Fibroblast of skin of right quadriceps (primary cell): ENCODE measurements at places on chromosomes 6 and 20.

DNA sequence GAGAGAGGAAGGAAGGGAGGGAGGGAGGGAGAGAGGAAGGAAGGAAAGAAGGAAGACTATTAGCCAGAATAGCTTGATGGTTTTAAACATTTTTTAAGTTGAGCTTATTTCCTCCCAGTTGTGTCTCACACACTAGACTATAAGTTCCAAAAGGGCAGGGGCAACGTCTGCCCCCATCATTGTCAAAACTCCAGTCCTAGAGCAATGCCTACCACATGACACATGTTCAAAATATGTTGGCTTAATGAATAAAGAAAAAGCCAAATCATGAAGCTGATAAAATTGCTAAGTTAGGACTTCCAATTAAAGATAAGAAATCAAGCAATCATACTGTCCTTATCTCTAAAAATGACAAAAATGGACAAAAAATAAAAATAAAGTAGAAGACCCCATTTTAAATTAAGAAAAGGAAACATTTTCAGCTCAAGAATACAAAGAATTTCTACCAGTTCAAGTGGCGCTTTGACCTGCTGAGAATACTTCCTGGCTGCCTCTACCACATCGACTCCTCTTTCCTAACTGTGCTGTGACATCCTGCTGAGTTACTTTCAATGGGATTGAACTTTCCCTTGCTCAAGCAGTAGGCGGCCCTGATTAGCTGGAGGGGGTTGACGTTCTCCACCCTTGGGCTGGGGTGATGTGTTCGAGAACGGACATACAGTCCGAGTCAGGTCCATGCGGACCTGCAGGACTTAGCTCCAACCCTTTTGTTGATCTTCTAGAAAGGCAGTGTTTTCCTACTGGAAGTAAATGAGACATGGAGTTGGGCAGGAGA is 283.9 kb upstream of the FOXQ1 start:
- DNase-seq: peak; percentile 6

DNA sequence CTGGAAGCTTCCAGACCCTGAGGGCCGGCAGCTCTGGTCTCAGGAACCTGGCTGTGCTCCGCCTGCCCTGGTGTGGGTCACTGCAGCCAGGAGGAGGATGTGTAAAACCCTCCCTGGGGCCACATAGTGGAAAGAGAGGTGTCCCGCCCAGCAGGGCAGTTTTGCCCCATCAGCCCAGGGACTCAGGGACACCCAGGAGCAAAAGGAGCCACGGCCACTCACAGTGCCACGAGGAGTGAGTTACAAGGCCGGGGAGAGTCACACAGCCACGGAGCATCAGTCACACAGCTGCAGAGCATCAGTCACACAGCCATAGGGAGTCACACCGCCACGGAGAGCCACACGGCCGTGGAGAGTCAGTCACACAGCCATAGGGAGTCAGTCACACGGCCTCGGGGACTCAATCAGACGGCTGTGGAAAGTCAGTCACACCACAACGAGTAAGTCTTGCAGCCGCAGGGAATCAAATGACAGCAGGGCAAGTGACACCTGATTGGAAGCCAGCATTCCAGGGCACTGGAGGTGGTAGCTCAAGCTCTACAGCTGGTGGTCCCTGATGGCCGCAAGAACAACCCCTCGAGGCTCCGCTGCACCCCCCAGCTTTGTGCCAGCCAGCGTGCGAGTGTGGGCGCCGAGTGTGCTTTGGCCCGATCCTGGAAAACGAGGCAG is 60.9 kb downstream of the DLL1 start:
- DNase-seq: no peak

GRCh38 chr6:86537292-86537861 is 400.0 kb upstream of the HTR1E start:
- DNase-seq: no peak

DNA sequence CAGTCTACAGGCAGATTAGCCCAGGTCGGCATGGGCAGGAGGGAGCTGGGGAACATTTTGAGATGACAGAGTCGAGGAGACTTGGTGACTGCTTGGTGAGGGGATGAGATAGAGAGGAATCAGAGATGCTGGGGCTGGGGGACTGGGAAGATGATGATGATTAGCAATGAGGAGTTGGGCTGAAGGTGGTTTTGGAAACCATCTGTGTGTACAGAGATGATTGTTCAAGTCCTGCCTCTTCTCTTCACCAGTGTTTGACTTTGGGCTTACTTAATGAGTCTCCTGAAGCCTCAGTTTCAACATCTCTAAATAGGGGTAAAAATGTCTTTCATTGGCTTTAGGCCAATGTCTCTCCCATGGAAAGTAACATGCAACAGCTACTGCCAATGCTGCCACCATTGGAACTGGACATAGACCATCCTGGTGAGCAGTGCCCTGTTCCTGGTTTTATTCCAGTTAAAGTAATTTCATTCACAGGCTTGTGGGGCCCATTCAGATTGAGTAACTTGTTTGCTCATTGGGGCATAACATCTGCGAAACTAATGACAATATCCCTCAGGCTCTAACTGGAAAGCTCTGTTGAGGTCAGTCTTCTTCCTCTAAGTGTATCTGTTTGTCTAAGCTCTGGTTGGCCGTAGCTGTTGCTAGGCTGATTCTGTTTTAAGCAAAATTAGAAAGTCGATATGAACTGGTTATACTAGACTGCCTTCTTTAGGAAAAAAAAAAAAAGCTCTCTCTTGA is 99.1 kb downstream of the ARMC2 start:
- peak; percentile 21 for DNase-seq

DNA sequence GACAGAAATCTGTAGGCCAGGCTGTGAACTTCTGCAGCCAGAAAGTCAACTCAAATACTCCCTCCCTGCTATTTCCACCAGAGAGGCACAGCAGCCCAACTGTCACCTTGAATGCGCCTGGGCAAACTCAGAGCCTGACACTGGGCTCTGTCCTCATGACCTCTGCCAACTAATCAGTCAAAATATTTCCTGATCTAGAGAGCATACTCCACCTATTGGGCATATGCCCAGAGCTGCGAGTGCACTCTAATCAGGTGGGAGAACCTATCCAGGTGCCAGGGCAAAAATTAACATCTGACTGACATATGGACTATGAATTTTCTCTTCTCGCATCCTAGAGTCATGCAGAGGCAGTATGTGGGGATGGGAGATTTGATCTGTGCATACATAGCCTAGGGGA is 406.3 kb upstream of the RUNX2 start:
- no peak for DNase-seq

DNA sequence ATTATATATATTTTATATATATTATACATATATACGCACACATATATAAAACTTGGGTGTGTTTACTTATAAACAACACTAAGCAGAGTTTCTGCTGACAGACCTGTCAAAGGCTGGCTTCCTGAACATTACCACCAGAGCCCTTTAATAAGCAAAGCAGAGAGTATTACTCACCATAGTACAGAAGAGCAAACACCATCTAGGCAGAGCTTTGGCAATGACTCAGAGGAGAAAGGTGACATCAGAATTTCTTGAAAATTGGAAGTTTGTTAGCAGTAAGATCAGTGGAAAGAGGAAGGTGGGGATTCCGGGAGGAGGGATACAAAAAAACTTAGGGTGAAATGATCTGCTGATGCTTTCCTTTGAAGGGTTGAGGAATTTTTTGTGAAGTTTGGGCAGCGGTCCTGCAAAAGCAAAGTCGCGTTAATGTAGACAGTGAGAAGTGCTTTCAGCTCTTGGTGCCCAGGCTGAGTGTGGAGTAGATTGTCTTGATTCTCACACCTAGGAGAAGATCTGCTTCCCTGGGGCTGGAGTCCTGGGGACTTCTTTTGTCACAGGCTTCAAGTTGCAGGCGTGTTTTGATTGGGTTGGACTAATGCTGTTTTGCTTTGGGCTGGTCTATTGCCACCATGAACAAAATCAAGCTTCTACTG is 109.6 kb upstream of the BACH2 start:
- DNase-seq: peak; percentile 81

DNA sequence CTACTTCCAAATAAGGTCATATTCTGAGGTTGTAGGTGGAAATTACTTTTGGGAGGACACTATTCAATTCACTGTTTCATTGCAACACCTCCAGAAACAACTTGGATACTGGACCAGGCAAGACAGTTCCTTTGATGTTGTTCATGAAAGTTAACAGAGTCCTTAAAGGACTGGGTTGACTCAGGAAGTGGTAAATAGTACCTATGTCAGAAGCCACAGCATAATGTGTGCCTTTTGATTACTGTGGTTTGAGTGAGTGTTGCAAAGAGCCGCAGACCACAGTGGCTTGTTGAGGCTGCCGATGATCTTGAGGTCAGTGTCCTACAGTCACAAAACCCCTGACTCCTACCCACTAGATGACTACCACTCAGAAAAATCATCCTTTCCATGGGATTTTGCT is 10.9 kb downstream of the IL20RA start:
- no peak for DNase-seq

DNA sequence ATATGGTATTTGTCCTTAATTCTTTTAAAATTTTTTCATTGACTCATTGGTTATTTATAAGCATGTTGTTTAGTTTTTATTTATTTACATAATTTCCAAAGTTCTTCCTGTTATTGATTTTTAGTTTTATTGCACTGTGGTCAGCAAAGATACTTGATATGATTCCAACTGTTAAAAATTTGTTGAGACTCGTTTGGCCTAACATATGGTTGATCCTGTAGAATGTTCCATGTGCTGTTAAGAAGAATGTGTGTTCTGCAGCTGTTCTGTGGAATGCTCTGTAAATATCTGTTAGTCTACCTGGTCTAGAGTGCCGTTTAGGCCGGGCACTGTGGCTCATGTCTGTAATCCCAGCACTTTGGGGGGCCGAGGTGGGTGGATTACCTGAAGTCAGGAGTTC is 197.7 kb downstream of the CD109 start:
- no peak for DNase-seq

DNA sequence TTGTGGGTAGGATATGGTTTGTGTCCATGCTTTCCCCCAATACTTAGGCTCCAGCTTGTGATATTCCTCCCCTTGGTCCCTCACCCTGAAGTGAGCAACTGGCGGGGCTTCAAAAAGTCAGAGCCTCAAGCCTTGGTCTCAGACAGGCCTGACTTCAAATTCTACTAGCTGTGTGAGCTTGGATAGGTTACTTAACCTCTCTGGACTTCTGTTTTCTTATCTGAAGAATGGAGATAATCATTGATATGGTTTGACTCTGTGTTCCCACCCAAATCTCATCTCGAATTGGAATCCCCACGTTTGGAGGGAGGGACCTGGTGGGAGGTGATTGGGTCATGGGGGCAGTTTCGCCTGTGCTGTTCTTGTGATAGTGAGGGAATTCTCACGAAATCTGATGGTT is 94.9 kb upstream of the CD83 start:
- DNase-seq: no peak

GRCh38 chr6:83849127-83849526 is 4.0 kb upstream of the RIPPLY2 start:
- DNase-seq: no peak

- no peak for DNase-seq
Measured at GRCh38 chr6:151722342-151722741, 85.1 kb upstream of the ESR1 start.

GRCh38 chr6:29702519-29703103 is 20.6 kb upstream of the HLA-F start:
- no peak for DNase-seq

DNA sequence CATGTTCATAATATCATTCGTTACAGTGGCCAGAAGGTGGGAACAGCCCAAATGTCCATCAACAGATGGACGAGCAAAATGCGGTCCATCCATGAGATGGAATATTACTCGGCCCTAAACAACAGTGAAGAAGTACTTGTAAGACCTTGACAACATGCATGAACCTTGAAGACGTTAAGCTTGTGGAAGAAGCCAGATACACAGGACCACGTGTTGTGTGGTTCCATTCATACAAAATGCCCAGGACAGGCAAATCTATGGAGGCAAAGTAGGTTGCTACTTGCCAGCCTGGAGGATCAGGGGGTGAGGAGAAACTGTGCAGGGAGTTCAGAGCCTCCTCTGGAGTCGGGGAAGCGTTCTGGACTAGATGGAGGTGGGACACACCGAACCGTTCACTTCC is 207.1 kb downstream of the ERMARD start:
- no peak for DNase-seq

DNA sequence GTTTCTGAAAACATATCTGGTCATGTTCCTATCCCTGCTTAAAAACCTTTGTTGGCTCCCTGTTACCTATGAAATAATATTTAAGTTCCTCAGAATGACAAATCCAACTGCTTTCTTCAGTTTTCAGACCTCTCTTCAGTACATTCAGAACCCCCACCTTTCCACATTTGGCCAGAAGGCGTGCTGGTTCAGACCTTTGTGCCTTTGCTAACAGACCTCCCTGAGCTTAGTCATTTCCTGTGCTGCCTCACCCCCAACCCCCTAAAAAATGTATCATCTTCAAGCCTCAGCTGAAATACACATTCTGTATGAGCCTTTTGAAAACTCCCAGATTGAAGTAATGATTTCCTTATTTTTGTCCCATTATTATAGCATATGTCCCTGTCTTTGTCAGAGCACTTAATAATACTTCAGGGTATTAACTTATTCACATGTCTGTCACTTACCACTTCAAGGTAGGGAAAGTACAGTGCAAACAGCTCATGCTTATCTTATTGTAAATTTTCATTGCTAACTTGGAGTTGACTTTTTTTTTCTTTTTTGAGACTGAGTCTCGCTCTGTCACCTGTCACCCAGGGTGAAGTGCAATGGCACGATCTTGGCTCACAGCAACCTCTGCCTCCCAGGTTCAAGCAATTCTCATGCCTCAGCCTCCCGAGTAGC is 19.7 kb downstream of the FAM217A start:
- DNase-seq: peak; percentile 88

- DNase-seq: no peak
Measured at GRCh38 chr20:39563349-39563748, 601.2 kb downstream of the DHX35 start.

GRCh38 chr6:107633680-107634323 is 143.9 kb downstream of the SOBP start:
- DNase-seq: no peak
